Activated CD4-positive, alpha-beta T cell treated with anti-CD3 and anti-CD28 coated beads, Interleukin-2, amount 50 U/mL, for 16 hours (primary cell): ENCODE measurements at places on chromosomes 7 and 10.

GRCh38 chr7:130144312-130145171 is 60.7 kb downstream of the TMEM209 start:
- DNase-seq = no peak

- no peak for DNase-seq
Measured at GRCh38 chr10:70051848-70052247, 798 bp upstream of the MACROH2A2 start.

DNA sequence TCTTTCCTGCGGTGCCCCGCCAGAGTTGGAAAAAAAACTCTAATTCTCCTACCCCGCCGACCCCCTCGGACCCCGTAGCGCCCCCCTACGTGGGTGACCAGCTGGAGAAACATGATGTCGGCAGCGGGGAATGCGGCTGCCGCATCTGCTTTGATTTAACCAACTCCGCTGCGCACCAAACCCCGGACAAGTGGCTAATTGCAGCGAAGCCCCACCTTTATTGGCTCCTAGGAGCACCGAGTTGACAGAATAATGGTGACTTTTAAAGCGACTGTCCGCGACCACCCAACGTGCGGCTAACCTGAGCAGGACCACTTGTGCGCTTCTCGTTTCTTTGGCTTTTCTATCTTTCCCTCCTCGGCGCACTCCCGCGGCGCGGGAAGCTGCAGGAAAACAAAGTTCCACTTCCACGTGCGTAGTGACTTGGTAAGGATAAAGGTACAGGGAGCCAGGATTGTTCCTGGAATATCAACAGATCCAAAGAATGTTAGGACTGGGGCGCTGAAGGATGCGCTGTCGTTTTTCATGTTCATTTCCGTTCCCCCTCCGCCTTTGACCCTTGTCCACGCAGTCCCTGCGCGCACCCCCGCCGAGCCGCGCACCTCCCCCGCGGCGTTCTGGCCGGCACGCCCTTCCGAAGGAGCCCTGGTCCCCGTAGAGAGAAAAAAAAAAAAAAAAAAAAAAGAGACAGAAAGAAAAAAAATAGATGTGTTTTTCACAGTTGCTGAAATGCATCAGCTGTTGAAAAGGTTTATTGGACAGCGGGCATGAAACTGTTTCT is 1.4 kb downstream of the WNT16 start:
- DNase-seq = no peak

DNA sequence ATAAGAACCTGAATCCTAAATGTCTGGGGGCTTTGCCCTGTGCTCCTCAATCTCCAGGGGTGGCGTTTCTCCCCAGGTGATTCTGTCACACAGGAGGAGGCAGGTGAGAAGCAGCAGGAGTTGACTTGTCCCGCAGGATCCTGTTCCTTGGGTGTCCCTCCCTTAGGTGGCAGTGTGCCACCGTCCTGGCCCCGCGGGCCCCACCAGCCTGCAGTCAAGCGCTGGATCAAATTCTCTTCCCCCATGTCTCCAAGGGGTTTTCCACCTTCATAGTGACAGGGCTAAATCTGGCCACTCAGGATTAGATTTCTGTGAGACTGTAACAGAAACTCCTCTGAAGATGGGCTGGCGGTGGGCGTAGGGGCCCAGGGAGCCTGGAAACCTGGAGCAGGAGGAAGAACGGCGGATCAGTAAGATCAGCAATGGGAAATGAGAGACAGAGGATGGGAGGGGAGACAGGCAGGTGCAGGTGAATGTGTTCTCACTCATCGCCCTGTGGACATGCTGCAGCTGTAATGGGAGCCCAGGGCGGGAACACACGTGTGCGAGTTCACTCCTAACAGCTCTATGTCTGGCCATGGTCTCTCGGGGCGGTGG is 329.2 kb upstream of the COBL start:
- DNase-seq = no peak

DNA sequence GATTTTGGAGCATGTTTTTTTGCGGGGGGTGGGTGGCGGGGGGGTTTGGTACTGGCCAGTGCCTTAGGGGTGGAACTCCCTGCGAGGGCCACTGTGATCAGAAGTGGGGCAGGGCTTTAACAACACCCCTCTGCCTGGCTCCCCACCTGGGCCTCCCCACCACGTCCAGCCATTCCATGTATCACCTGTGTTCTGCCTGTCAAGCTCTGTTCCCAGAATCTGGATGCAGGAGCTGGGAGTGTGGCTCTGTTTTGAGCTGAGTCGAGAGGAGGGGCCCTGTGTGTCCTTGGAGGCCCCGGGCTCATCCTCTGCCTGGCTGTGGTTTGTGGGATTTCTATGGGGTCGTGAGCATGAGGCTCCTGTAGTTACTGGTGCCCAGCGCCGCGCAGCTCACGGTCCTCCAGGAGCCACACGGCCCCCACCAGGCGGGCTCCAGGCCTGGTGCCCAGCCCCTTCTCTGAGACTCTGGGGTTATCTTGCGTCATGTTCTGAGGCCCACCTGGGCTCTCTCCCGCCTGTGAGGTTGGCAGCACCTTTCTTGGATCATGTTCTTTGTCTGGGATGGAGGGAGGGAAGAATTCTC is 29.6 kb downstream of the PFKFB3 start:
- no peak for DNase-seq
